OCI-LY7 (cell line): ENCODE measurements at places on chromosomes 11 and 22. TPM values are rescaled to one million over a fixed set of nuclear protein-coding genes. Genes with fewer than 3 reads are reported as not detected.

DNA sequence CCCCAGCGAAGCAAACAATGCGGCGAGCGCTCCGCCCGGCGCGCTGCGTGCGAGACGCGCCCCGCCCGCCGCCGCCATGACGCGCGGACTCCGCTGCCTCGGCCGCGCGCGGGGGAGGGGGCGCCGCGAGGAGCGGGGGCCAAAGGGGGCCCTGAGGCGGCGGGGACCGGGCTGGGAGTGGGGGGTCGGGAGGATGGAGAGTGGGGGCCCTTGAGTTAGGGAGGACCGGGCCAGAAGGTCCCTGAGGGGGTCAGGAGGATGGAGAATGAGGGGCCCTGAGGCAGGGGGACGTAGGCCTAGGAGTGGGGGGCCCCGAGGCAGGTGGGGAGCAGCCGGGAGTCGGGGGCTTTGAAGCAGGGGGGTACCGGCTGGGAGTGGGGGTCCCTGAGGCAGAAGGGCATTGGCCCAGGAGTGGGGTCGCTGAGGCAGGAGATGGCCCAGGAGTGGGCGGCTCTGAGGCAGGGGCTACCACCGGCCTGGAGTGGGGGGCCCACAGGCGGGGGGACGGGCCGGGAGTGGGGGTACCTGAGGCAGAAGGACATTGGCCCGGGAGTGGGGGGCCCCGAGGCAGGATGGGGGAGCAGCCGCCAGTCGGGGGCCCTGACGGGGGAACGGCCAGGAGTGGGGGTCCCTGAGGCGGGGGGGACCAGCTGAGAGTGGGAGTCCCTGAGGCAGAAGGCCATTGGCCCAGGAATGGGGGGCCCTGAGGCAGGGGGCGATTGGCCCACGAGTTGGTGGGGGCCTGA is at the start of gene BRD1:
BRD1 (minus strand) TSS at position 21 of the 746 bp plus-strand sequence. CDS start 3,556 bp downstream, outside the sequence.
- peak; percentile 83 for DNase-seq

BAIAP2L2 gene
- 1.9 and 2.4 TPM in 2 replicates for total RNA-seq

DNA sequence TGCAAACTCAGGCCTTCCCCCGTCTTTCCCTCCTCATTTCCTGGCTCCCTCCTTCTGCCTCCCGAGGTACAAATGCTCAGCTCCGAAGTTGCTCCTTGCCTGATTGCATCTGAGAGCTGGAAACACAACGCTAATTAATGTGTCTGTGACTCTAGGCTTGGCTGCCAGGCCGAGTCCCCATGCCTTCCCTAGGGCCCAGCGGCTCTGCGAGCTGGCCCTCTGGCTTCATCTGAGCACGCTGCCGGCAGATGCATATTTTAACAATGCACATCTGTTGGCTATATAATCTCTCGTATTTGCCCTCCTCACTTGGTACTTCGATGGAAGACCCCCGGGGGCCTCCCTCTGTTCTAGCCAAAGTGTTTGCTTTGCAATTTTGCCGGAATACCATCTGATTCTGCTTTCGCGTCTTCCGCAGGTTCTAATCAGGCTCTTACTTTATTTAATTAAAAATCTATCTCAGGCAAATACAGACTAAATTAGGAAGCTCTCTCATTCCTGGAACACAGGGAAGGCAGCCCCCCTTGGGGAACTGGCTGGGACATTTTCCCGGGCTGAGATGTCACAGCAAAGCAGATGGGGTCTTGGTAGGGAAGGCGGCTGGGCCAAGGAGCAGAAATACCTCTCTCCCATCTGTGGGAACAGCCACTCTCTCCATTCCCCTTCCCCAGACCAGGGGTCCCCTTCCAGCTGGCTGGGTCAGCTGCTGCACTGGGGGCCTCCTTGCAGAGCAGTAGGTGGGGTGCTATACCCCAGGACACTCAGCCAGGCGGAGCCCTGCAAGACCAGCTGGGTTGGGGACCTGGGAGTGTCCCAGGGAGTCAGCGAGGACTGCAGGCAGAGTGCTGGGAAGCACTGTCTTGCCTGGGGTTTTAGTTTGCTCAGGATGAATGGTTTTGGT is 162.8 kb downstream of the ST3GAL4 start:
- no peak for DNase-seq

GRCh38 chr22:43919106-43919973 is 4.3 kb upstream of the PNPLA3 start:
- DNase-seq = no peak

- no peak for DNase-seq
Measured at GRCh38 chr11:93213622-93214021, 15.8 kb upstream of the SLC36A4 start.

GRCh38 chr22:48919851-48920589 is 907.7 kb downstream of the BRD1 start:
- DNase-seq = no peak

DNA sequence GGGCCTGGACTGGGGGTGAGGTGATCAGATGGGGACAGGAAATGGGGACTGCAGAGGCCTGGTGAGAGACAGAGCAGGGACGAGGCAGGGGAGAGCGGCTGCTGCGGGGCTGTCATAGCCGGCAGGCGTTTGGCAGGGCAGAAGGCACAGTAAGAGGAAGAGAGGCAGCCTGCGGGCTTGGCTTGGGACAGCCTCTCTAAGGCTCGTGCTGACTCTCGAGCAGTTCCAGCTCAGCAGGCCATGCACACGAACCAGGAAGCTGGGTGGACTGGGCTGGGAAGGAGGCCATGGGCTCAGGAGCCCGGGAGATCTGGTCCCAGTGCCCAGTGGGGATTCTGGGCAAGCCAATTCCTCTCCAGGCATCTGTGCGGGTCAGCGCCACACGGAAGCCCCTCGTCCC is 19.6 kb upstream of the EIF3D start:
- DNase-seq = no peak

FAM227A gene
- 0.57 and 0.72 TPM in 2 replicates for total RNA-seq

ST14 gene
- 98.0 and 109 TPM in 2 replicates for total RNA-seq

GRCh38 chr11:68837583-68838571 is 3.8 kb downstream of the CPT1A start:
- no peak for DNase-seq

DNA sequence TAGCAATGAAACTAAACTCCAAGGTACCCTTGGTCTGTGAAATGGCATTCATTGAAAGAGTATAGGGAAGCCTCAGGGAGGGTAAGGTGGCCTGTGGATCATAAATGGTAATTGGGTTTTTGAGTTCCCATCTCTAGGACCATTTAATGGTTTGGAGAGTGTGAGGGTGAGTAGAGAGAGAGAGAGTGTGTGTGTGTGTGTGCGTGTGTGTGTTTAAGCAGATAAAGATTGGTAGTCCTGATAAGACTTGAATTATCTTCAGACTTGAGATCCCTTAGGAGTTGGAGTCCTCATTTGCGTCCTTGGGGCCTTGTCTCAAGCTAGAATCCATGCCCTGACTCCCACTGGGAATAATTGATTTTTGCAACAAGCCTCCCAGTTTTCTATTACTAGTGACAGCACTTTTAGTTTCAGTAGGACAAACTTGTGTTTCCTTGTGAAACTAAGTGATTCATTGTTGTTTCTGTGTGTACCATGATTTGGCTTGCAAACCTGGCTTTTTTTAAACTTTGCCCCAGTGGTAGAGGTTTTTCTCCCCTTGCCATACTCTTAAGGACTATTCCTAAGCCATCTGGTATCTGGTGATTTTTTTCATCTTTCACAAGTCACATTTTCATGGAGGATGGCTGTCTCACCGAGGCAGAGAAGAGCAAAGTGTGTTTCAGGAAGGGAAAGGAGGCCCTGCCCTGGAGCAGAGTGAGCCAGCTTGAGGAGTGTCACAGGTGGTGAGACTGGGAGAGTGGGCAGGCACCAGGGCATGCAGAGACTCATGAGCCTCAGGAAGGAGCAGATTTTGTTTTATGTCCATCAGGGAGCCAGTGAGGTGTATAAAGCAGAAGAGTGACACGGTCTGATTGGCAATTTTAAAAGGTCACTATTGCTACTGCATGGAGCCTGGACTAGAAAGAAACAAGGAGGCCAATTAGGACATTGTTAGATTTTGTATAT is 26.7 kb downstream of the ALKBH3 start:
- DNase-seq = peak; percentile 3

DNA sequence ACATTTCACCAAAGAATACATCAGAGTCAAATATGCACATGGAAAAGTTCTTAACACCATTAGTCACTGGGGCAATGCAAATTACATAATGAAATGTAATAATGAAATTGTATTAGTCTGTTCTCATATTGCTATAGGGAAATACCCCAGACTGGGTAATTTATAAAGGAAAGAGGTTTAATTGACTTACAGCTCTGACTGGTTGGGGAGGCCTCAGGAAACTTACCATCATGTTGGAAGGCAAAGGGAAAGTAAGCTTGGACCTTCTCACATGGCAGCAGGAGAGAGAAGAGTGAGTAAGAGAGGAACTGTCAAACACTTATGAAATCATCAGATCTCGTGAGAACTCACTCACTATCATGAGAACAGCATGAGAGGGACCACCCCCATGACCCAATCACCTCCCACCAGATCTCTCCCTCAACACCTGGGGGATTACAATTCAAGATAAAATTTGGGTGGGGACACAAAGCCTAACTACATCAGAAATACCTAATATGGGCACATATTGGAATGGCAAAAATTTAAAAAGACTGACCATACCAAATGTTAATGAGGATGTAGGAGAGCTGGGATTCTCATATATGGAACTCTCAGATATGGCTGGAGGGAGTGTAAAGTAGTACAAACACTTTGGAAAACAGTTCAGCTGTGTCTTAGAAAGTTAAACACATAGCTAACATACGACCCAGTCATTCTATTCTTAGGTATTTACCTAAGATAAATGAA is 65.1 kb upstream of the CD44 start:
- DNase-seq = no peak

DNA sequence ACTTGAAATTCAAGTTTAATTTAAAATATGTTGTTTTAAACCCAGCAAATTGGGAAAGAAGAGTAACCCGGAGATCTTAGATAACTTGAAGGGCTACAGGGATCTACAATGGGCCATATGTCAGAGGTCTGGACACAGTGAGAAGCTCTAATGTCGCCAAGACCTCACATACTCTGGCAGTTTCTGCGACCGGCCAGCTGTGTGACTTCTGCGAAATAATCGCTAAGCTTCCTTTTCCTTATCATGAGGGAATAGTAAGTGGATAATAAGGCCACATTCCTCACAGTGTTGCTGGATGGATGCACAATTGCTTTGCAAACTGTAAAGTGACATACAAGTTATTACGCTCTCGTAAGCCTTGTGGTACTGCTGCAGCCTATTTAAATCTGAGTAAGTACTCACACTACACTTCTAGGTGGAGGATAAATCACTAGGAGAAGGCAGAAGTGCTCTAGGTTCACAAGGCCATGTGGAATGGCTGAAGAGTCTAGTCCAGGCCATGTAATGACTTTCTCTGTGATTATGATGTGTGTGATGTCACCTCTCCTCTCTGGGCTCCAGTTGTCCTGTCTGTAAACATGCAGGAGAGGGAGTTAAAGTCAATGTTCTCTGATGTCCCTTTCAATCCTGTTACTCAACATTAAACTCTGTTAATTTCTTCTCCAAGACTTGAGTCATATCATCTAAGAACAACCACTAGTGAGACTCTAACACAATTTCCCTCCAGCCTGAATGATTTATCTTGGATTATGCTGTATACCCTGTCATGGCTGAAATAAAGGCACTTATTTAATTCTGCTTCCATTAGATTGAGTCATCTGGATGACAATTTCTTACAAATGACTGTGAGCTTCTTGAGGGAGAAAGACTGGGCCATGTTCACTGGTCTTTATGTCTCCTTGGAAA is 192.6 kb upstream of the NARS2 start:
- no peak for DNase-seq

PLAAT5 gene
- not detected in 2 replicates for total RNA-seq

DNA sequence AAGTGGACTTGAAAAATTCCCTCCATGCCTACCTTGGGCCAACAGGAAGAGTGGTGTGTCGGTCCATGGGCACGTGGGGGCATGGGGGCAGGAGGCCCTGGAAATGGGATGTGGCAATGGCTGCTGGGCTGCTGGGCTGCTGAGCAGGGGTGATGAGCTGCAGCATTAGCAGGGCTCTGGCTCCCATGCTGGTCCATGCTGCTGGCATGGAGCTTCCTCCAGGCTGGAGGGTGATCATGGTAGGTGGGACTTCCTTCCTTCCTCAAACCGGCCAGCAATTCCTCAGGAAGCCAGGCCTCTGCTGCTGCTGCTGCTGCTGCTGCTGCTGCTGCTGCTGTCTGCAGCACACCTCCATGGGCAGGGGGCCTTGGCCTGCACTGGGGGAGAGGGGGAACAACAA is 4.3 kb downstream of the RGL4 start:
- DNase-seq = no peak

DNA sequence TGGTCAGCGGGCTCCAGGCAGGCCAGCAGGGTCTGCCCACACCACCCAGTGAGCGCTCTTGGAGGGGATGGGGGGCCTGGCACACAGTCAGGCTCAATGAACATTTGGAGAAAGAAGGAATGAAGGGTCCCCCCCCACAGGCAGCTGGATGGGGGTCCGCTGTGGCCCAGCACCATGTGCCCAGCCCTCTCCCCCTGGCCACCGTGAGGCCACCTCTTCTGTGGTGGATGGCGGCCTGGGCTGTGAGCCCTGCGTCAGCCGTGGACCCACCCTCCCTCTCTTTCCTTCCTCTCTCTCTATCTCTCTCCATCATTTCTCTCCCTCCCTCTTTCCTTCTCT is 35.1 kb upstream of the MUC5AC start:
- no peak for DNase-seq

MTCH2 gene
- 112 and 119 TPM in 2 replicates for total RNA-seq

DNA sequence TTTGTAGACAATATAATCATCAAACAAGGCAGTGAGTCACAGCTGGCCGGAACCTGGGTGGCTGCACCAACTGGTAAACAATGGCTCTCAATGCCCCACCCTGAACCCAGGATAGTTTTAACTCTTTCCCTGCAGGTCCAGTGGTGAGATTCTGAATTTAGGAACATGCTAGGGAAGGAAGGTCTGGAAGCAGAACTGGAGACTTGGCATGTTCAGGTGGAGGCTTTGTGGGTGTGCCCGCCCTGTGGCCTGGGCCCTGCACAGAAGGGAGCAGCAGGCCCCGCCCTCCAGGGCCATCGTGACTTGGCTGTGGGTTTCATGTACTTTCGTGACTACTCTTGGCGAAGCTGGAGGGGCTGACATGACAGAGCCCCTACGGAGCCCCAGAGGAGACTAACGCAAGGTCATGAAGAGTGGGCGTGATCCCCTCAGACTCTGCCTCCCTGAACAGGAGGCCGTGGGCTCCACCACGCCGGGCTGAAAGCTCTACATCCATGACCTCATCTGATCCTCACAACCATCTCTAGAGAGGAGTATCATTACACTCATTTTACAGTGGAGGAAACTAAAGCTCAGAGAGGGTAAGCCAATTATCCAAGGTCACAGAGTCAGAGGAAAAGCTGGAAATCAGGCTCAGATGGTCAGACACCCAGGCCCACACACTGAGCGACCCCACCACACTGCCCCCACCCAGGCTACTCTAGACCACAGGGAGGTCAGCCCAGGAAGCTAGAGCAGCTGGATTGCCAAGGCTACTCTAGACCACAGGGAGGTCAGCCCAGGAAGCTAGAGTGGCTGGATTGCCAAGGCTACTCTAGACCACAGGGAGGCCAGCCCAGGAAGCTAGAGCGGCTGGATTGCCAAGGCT is 27.3 kb downstream of the MAFF start:
- no peak for DNase-seq

DNA sequence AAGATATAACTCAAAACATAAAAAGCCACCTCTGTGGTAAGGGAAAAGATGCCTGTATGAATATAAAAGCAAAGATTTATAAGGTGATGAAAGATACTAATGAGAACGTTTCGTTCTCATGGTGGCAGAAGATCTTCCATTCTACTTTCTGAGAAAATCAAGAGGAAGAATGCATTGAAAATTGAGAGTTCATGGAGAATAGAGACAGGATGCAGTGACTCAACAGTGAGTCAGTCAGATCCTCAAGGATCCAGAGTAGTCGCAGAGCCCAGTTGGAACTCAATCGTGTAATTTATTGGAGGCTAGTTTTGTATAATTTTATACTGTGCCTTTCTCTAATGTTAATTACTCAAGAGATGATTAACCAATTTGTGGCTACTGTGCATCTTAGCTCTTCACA is 73.3 kb downstream of the ENTHD1 start:
- DNase-seq = no peak

RIC8A gene
- total RNA-seq = 92.0 and 97.6 TPM in 2 replicates
